ENCODE measurements at places on chromosomes 2 and 18.

GRCh38 chr2:100588071-100588786 is 25.4 kb downstream of the PDCL3 start:
- peak; percentile 85 for DNase-seq

DNA sequence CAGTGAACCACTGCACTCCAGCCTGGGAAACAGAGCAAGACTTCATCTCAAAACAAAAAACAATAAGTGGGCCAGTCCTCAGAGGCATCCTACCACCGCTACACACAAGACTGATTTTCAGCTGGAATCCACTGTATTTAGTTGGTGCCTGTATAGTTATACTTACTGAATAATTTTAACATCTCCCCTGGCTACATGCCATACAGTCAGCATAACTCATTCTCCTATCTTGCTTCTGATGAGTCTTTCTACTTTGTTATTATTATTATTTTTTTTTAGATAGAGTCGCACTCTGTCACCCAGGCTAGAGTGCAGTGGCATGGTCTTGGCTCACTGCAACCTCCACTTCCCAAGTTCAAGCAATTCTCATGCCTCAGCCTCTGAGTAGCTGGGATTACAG is 19.9 kb upstream of the CAB39 start:
- DNase-seq, result no peak

GRCh38 chr2:216406826-216407225 is 5.5 kb upstream of the SMARCAL1 start:
- no peak for DNase-seq

DNA sequence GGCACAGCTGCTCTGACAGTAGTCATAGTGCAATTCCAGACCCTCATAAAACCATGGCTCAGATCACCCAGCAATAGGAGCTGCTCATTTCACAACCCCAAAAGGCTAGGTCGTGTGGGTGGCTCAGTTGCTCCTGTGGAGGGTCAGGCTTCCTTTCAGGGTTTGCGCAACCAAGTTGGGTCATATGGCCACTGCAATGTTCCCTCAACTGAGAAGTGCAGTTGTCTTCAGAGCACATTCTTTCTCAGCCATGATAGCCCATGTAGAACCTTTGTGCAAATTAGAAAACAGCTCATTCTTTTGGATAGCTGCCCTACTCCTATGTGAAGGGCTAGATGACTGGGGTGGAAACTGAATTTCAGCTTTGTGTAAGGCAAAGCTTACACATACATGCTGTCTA is 3.2 kb downstream of the SERPINB13 start:
- DNase-seq, result no peak

DNA sequence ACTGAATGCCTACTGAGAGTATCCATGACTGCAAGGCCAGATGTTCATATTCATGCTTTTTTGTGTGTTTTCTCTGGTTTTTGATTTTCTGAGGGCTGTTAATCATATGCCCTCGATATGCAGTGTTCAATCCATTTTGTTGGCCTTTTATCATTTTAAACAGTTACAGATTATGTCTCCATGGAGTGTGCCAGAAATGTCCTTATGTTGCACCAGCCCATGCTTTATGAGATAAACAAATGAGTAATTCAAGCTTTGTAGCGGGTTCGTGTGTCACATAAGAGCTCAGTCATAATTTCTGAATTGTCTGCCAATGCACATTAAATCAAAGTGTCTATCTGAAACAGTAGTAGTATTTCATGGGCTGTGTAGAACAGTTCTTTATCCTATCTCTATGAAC is 583.0 kb downstream of the THSD7B start:
- no peak for DNase-seq

- DNase-seq, result no peak
Observed at GRCh38 chr18:62450546-62451410, 72.0 kb upstream of the ZCCHC2 start.

GRCh38 chr2:218895759-218896500 is 15.3 kb downstream of the WNT10A start:
- DNase-seq, result no peak

- no peak for DNase-seq
Observed at GRCh38 chr2:142222715-142223114, 91.9 kb upstream of the LRP1B start.

DNA sequence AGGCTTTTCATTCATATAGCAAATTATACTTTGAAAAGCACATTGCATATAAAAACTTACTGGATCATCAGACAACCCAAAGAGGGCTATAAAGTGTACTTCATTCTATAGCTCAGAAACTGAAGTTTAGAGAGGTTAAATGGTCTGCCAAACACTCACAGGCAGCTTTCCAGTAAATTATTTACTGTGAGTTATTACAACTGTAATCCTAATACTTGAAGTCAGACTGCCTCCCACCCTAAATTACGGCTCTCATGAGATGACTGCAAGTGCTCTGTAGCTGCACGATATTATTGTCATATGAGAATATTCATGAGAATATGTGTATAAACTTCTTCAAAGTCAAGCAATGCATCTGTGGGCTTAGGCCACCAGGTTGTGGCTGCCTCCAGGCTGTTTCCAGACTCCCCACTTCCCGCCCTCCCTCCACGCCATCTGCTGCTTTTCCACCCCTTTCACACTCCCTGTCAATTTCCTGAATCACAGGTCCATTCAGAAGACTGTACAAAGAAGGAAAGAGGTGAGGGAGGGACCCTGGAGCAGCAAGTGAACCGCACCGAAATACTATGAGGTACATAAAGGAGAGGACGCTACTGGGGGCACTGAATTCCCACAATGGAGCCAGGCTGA is 111.1 kb upstream of the SPOPL start:
- no peak for DNase-seq

DNA sequence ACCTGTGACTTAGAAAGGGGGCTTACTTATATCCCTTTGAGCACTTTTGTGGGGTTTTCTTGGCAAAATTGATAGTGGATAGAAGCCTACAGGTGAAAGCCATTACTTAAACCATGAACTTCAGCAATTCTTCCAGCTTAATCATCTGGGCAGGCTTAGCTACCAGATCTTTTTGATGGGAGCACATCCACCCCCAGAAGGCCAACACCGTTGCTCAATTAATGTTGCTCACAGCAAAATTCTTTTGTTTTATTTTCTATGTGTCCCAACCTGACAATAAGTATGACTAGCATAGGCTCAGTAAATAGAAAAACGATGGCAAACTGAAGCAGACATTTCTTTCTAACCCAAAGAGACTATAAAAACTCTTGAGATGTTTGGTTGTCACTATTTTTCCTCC is 269.4 kb upstream of the TCF4 start:
- no peak for DNase-seq

DNA sequence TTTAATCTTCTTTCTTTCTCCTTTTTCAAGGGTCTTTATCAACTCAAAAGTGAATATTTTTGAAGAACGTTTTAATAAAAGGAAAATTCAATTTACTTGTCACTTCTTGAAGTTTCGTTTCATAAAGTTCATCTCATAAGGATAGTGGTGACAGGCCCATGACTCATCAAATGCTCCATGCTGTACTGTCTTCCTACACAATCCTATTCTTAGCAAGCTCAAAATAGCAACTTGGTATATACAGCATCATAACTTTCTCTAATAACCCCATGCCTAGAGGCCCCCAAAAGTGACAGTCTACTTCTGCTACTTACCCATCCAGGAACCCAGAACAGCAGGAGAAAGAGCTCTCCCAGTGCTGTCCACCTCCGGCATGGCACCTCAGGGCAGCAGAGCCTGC is 7.7 kb downstream of the FBXO15 start:
- DNase-seq, result no peak

DNA sequence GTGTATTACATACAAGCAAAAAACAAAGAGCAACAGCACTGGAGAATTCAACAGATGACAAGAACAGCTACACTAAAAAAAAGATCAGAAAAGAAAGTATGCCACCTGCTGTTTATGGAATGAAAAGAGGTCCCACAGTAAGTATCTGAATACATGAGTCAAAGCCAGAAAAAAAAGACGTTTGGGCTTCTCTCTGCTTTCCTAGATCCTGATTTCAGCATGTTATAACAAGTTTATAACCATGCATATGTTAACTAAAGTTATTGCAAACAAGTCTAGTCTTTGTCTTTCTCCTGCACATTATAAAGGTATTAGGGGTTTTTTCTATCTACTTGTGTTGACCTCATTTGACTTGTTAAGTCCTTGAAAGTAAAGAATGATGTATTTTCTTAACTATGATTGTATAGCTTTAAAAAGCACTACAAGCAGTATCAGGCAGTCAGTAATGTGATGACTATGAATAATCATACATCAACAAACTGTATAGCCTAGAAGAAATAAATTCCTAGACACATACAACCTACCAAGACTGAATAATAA is 108.5 kb upstream of the COL5A2 start:
- DNase-seq, result peak; percentile 19

DNA sequence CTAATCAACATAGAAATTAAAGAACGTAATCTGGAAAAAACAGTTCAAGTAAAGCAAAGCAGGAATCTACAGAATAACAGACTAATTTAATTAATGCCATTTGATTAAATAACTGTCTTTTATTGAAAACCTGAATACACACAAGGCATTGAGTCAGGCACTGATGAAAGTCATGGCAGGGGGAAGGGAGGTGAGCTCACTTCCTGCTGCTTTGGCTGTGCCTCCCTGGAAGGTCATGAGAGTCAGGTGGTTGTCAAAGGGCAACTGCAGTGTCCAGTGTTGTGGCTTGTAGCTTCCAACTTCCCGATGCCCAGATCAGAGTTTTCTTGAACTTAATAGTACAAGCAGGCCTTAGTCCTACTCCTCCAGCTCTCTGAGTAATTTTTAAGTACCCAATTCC is 180.9 kb downstream of the PID1 start:
- DNase-seq, result no peak

DNA sequence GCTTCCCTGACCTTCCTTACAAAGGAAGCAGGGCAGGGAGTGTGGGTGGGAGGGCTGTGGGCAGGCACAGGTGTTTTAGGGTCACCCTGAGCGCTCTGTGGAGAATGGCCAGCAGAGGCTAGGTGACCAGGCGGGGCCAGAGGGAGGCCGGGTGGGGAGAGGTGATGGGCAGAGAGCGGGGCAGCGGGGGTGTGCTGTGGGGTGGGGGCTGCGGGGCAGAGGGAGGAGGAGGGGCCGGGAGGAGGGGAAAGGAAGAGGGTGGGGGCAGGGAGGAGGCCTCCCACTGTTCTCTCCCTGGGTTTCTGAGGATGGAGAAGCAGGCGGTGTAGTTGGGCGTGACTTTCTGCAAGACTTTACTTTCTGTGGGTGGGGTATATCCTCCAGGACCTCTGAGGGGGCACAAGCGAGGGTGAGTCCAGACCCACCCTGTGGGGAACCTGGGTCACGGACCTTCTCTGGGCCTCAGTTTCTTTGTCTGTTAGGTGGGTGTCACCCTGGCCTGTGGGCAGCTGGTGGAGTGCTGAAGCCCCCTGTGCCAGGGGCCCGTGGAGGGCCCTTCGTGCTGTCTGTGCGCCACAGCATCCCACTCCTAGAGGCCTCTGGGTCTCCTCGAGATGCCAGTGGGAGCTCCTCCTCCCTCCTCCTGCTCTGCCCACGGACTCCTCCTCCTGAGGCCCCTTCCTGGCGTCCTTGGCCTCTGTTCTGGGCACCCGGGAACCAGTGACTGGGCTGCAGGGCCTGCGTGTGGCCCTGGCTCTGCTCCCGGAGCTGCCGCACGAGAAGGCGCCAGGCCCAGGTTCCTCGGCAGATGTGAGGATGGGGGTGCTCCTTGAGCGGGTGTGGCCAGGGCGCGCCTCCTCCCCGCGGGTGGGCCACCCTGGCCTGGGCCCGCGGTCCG is 6.3 kb upstream of the NEU4 start:
- DNase-seq, result no peak

- no peak for DNase-seq
Observed at GRCh38 chr2:168371273-168372019, 84.6 kb upstream of the CERS6 start.

DNA sequence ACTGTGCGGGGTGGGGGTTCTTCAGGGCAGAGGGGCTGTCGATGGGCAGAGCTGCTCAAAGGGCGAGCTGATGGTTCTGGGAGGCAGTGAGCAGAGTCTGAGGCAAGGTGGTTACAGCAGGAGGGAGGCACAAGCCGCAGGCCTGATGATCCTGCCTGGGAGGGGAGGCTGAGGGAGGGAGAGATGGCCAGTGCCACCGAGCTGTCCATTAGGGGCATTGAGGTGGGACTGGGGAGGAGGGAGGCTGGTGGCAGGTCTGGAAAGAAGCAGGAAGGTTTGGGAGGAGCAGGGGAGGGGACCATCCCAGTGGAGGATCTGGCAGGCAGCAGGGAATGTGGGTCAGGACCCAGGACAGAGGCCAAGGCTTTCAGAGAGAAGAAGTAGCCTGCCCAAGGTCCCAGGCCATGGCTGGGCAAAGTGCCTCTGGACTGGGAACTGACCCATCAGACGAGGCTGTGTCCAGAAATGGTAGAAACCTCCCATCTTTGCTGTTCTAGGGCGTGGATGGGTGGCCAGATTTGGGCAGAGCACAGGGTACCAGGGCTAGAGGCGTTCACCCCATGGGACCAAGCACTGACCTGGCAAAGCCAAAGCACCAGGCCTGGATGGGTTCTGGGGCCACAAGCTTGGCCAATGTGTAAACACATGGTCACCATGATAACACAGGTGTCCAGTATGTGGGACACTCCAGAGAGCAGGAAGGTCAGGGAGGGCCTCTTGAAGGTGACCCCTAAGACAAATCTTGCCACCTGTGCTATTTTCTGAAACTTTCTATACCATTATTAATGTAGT is 55.5 kb downstream of the INHBB start:
- no peak for DNase-seq

GRCh38 chr2:140797718-140798117 is 1333.1 kb downstream of the LRP1B start:
- DNase-seq, result no peak

DNA sequence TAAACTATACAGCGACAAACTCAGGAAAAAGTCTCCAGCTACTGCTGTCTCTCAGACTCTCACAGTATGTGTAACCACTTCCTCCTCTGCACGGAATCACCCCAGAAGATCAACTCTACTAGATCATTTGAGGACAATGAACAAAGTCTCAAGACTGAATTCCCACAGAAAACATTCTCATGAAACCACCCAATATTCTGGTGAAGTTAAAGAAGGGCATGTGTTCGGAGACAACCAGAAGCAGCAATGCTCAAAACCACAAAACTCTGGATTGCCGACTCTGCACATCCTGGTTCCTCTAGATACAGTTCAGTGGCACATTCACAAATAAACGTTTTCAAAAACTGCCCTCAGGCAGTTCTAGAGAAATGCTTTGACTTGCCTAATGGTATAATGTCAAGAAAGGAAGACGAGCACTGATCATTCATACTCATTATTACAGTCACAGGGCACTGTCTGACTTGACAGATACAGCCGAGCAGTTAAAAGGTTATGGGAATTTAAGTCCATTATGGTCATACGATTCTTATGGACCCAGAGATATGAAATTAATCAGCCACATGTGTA is 91.9 kb upstream of the STK17B start:
- peak; percentile 92 for DNase-seq

GRCh38 chr2:64594226-64594989 is 59.3 kb downstream of the SERTAD2 start:
- DNase-seq, result no peak

GRCh38 chr2:176526995-176527901 is 258.0 kb downstream of the MTX2 start:
- no peak for DNase-seq

DNA sequence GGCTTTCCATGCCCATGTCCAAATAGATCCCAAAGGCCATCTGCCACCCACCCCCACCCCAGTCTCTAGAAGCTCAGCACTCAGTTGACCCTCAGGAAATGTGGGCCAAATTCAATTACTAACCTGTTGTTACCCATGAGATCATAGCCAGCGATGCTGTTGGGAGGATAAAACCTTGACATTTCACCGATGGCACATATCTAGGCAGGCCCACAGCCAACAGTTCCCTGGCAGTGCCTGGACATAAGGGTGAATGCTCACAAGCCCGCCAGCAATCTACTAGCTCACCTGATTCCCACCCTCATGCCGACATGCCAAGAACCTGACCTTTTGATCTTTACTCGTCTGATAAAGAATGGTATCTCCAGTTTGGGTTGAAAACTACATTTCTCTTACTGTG is 11.8 kb upstream of the ACOXL start:
- DNase-seq, result no peak
